ENCODE measurements at places on chromosomes 11 and 22.

DNA sequence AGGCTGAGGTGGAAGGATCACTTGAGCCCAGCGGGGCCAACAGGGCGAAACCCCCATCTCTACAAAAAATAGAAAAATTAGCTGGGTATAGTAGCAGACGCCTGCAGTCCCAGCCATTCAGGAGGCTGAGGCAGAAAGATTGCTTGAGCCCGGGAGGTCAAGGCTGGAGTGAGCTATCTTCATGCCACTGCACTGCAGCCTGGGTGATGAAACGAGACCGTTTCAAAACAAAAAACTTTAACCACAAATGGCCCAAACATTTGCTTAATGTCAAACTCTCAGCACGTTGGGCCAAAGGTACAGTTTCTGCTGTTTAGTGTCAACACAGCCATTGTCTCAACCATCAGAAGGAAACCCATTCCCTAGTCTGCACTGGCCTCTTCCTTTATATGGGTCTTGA lies 69.2 kb upstream of the TTC12 start:
- no peak for DNase-seq

DNA sequence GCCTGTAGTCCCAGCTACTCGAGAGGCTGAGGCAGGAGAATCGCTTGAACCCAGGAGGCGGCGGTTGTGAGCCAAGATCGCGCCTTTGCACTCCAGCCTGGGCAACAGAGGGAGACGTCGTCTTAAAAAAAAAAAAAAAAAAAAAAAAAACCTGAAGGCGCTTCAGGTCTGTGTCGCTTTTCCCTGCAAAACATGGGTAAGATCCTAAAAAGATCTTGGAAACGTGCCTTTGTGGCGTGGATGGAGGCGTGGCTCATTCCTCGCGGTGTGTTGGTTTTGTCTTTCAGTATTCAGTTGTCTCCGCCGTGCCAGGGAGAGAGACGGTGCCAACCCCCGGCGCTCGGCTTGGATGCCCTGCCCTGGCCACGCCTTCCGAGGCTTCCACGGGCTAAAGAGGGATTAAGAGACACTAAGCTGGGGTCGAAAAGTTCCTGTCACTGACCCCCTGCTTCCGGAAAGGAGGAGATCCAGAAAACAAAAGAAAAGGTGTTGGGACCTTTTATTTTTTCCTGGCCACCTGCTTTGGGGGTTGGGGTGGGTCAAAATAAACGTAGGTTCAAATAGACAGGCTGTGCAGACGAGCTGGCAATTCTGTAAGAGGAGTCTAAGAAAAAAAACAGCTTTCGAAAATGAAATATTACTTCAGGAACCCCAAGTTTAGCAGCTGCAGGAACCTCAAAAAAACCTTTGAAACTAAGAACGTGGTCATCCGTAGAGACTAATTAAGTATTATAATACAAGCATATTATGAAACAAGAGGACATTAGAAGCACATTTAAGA lies 1.1 kb upstream of the SLC35F2 start:
- DNase-seq: no peak

GRCh38 chr11:2945757-2946287 lies 16.6 kb upstream of the PHLDA2 start:
- no peak for DNase-seq

GRCh38 chr22:19291580-19292457 lies at the start of gene CLTCL1:
TSS of gene CLTCL1 (minus strand) at chr22:19291719. CDS start at chr22:19291641, 78 bp downstream.
- no peak for DNase-seq

DNA sequence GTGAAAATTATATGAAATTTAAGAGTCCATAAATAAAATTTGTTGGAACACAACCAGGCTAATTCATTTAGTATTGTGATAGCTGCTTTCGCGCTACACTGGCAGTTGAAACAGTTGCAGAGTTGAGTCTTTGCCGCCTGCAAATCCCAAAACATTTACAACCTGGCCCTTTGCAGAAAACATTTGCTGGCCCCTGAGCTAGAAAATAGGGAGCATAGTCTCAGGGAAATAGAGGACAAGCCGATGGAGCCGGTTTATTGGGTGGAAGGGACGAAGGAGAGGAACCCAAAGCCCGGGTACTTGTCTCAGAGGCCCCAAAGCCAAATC lies 527 bp upstream of the SAC3D1 start:
- no peak for DNase-seq

- DNase-seq: no peak
Measured at GRCh38 chr22:25694196-25694907, 47.6 kb upstream of the MYO18B start.

- DNase-seq: no peak
Measured at GRCh38 chr11:94747146-94747545, 21.0 kb upstream of the AMOTL1 start.

GRCh38 chr22:50600538-50600937 lies at the start of gene MAPK8IP2:
TSS of gene MAPK8IP2 (plus strand) at chr22:50600793. CDS start at chr22:50600819, 26 bp downstream.
- no peak for DNase-seq

- DNase-seq: no peak
Measured at GRCh38 chr11:132131961-132132360, 761.5 kb downstream of the NTM start.

DNA sequence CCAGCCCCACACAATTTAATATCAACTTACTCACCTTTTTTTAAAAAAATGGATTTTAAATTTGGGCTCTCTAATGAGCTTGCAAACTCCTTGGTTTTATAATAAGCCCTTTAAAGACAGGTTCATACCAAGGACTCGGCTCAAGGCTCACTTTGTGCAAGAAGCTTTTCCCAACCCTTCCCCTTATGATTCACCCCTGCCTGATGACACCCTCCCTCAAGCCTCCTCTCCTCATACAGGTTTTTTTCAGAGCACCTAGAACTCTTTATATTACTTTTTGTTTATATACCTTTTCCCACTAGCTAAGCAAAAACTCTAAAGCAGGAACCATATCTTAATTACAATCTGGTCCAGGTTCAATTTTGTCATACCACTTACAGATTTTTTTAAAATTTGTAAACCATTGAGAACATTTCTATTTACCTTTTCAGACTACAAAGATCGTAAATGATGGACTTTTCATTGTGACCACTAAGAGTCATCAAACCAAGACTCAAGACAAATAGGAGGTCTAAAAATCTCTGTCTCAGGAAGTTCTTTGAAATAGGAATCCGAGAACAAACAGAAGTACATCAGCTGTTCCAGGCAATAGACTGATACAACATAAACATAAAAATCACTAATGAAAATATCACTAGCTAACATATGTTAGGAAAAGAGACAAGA lies 13.1 kb upstream of the EXPH5 start:
- no peak for DNase-seq

DNA sequence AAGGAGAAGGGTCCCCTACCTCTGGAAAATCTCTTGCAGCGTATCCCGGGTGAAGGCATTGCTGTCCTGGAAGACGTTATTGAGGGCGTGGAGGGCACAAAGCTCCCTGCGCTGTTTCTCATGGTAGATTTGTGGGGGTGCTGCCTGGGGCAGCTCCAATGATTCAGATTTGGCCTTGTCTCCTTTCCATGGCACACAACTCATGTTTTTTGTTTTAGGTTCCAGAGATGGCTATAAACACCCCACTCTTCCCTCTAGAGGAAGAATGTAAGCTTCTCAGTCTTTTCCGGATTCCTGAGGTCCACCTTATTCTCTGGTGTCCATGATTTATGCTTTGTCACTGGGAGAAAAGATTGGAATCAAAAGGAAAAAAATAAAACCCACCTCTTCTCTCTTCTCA lies 959 bp downstream of the JOSD1 start:
- DNase-seq: no peak

- DNase-seq: no peak
Measured at GRCh38 chr11:114088836-114089235, 29.3 kb downstream of the ZBTB16 start.

DNA sequence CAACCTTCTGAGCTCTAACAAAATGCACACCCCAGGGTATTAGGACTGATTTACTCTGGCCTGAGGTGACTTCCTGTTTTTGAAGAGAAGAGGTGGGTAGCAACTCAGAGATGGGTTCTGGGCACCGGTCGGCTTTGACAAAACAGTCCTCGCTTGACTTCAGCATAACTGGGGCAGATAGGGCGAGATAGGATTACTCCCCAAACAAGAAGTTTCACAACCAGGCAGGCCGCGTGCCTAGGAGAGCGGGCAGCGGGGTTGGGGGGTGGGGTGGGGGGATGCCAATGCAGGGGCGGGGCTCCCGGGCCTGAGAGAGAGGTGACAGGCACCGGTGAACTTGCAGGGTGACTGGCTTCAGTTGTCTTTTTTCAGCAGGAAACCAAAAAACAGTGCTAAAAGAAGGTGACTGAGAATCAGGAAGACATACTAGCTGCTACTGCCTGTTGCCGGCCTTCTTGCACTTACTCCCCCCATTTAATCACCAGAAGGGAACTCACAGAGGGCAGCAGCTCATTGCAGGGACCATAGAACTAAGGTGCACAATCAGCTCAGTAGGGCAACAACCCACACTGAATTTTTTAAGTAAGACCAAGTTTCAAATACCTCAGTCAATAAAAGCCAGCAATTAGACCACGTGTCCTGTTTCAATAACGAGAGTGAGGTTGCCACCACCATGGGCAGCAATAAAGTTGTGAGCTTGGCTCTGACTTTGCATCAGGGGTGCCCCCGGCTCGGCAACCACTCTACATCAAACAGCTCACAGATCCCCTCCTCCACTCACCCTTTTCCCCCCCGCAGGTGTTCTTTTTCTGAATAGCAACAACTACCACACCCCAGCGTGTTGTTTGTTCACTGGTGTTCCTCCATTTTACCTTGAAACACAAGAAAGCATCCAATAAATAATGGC lies 37.2 kb upstream of the ETS1 start:
- DNase-seq: no peak

DNA sequence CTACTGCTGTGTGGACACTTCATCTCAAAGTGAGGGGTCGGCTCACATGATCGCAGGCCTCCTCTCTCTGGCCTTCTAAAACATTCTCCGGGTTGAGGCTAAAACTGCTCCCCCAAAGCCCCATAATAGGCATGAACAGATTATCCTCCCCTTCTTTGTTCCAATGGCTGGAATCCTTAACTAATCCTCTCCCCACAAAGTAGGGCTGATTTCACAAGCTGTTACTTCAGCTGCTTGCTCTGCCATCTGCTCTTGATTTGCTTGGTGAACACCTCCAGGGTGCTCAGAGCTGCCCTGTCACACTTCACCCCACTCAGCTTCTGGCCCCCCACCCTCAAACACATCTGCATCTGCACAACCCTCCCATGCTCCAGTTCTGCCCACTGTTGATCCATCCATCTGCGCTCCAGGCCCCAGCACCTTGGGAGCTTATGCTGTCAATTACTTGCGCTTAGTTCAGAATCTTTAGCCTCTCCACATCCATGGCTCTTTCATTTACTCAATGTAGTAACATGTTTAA lies 173.1 kb upstream of the API5 start:
- DNase-seq: no peak

GRCh38 chr22:46079861-46080821 lies 70.2 kb upstream of the PPARA start:
- no peak for DNase-seq

DNA sequence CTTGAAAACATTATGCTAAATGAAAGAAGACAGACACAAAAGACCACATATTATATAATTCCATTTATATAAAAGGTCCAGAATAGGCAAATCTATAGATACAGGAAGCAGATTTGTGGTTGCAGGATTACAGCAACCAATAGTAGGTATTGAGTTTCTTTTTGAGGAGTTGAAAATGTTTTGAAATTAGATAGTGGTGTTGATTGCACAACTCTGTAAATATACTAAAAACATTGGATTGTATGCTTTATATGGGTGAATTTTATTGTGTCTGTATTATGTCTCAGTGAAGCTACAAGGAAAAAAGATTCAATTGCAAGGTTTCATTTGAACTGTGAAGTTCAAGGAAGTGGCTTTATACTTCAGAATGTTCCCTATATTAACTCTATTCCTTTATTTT lies 3.0 kb upstream of the RRAS2 start:
- DNase-seq: no peak

- no peak for DNase-seq
Measured at GRCh38 chr22:36940676-36941075, 27.2 kb downstream of the CSF2RB start.

DNA sequence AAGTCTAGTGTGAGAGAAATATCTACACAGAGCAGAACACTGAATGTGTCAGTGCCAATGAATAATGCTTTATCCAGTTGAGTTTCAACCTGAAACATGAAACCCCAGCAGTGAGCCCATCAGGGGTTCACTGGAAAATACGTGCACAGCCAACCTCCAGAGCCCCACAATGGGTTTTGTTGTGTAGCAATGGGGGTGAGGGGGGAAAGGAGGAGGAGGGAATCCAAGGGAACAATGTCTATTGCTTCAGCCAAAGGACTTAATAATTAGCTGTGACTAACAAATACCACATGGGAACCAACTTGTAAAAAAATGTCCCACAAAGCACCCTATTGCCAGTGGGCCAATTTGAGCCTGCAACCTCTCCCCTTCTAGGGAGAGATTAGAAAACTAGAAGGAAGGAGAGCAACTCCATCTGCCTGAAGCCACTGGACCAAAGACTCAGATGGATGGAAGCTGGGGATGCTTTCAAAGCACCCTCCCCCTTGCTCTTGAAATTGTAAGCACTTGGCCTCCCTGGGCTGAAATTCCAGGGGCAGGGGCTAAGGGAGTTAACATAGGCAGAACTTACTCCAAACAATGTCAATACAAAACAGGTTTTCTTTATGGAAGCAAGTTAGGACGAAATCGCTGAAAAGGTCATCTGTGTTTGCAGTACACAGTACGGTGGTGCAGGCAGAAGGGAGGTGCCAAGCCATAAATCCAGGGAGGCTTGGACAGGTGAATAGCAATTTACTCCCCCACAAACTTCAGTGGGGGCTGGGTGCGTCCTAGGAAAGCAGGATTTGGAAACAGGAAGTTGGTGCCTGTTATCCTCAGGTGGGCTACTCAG lies 99.8 kb downstream of the ARL14EP start:
- no peak for DNase-seq

DNA sequence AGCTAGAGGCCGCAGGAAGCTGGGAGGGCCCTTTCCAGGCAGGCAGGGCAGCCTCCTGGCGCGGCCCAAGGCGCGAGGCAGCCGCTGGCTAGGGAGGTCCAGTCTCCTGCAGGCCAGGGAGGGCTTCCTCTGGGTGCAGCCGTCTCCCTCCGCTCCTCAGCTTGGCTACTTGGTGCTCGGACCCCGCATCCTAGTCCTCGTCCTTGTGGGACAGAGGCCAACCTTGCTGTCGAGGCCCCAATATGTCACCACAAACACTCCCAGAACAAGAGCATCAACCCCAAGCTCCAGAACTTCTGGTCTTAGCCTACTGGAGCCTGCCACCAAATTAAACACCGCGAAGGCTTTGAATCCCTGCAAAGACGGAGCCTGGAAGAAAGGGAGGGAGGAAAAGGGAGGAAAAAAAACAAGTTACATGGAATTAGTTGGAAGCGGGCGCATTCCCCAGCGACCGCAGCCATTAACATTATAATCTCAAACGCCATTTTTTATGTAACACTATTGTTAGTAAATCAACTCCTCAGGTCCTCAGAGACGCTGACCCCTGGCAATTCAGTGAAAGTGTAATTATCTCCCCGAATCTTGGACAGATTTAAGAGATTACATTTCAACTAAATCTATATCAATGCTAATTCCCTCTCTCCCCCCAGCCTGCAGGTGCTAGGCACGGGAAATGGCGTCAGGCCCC lies 12.7 kb upstream of the PAX6 start:
- no peak for DNase-seq

GRCh38 chr11:9739123-9739900 lies 75.4 kb downstream of the SWAP70 start:
- no peak for DNase-seq
